Right renal pelvis (tissue), 4 donors: ENCODE measurements at places on chromosomes 7 and 10.

DNA sequence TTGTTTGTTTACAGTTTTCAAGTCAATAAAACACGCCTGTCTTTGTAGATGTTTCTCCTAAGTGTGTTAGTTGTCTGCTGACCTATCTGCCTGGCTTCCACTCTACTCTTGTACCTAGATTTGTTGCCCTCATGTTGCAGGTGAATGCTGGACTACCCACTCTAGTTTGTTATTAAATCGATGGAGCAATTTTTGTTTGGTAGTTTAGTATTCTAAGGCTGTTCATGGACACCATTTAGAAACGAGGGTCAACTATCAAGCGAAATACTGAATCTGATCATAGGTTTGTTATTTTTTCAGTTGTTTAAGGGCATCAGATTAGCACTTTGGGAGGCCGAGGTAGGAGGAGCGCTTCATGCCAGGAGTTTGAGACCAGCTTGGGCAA lies 29.1 kb upstream of the MKLN1 start:
- DNase-seq, result no peak

- DNase-seq, result no peak
Measured at GRCh38 chr10:33494694-33495265, 160.3 kb upstream of the NRP1 start.

- no peak for DNase-seq
Measured at GRCh38 chr7:92717993-92718716, 118.2 kb downstream of the CDK6 start.

GRCh38 chr7:17523813-17524739 lies 225.6 kb downstream of the AHR start:
- DNase-seq, result no peak

DNA sequence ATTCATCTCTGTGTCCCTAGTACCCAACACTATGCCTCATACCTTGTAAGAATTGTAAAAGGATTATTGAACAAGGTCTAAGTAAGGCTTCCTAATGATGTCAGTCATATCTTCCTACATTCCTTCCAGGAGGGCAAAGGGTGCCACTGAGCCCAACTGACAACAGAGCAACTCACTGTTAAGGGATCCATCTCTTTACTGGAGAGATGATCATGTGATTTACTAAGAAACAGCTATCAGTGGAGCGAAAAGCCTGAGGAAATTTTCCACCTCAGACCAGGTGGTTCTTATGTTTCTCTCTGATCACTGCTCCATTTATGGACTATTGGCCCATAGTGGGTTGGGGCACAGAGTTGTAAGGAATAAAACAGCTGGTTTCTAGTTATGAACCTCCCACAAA lies 38.9 kb upstream of the CNNM1 start:
- DNase-seq, result no peak

DNA sequence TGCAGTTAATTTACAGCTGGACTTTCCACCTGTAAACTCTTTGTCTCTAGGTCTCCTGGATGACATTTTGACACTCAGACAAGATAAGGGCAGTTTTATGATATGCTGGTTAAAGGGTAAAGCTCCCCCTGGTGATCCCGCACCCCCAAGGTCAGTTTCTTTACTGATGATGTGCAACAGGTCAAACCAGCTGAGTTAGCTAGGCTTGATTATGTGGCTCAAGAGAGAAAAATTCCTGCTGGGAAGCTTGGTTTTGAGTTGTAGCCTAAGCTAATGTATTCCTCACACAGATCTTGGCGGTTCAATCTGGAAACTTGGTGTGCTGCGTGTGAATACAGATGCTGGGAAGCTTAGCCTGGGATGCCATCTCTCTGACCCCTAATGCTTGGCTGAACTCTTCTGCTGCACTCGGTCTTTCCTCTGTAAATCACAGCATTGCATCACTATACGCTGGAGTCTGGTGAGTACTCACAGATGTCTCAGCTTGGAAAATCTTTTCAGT lies 11.4 kb upstream of the AKR1D1 start:
- DNase-seq, result no peak

GRCh38 chr10:5282137-5282536 lies 82.6 kb upstream of the UCN3 start:
- DNase-seq, result no peak
